ENCODE measurements at places on chromosomes 7 and 10.

DNA sequence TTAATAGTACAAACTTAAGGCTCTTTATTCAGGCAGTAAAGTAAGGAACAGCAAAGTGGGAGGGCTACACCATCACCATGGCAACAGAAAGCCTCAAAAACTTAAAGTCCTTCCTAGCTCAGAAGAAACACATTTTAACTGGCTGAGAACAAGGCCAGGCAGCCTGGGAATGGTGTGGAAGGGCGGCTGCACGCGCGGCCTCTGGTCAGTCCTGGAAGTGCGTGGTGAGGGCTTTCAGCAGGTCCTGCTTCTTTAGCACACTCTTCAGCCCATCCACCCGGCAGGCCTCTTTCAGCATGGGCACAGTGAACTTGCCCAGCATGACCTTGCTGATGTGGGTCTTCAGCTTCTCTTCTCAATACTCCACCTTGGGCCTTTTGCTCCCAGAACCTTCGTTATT, 133.0 kb downstream of the CYP26A1 start:
- DNase-seq: no peak

- DNase-seq: peak; percentile 77
Observed at GRCh38 chr7:98251601-98252424, at the start of gene TECPR1. Gene TECPR1, minus strand, starts transcription at chr7:98252232. Its CDS starts 6,086 bp downstream, at chr7:98246146.

GRCh38 chr7:4820405-4820966, 41.3 kb downstream of the PAPOLB start:
- DNase-seq: no peak

GRCh38 chr7:77697535-77697831, 1.2 kb downstream of the RSBN1L start:
- DNase-seq: no peak

- no peak for DNase-seq
Observed at GRCh38 chr10:88989824-88990383, 694 bp upstream of the FAS start.

DNA sequence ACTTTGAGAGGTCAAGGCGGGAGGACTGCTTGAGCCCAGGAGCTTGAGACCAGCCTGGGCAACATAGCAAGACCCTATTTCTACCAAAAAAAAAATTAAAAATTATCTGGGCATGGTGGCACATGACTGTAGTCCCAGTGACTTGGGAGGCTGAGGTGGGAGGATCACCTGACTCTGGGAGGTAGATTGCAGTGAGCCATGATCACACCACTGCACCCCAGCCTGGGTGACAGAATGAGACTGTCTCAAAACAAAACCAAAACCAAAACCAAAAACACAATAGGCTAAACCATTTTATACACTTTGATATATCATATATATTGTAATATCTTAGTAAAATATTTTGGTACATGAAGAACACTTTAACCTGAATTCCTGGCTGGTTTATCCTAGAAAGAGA, 101.6 kb downstream of the RAPGEF5 start:
- no peak for DNase-seq

All from effector CD8-positive, alpha-beta T cell (primary cell).